ENCODE measurements at places on chromosomes 6 and 20.

DNA sequence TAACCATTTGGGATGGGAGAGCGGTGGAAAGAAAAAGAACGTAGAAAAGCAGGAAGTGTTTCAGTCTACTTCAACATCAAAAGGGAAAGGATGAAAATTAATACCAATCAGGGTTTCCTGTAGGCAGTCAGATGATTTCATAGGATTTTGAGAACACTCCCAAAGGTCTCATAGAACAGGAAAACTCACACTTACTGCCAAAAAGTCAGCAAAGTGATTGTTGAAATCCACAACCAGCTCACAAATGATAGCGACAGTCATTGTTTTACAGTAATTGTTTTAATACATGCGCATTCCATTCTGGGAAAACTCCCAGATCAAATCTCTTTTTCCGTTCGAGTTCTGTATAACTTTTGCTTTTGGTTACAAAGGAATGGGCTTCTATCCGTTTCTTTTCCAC is 5.3 kb upstream of the CNKSR3 start:
- no peak for DNase-seq

GRCh38 chr6:3693831-3694230 is 57.7 kb downstream of the PXDC1 start:
- DNase-seq, result no peak

- no peak for DNase-seq
Measured at GRCh38 chr6:132712366-132712765, 1.5 kb downstream of the VNN1 start.

GRCh38 chr6:158284007-158284875 is 28.0 kb upstream of the TULP4 start:
- peak; percentile 62 for DNase-seq

DNA sequence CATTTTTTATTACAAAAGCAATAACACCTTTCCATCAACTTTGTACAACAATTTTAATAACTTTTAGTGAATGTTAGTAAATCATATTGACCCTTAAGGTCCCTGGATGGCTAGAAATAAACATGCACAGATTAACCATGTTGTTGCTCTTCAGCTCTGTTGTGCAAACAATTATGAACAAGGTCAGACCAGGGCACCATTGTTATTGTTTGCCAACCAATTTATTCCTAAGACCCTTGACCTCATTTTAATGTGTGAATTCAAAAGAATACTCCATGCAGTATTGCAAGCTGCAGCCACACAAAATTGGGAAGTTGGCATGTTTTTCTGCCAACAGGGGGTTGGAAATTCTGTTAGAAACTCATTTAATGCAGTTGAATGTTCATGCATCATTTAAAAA is 426.6 kb upstream of the MAP3K7 start:
- no peak for DNase-seq

GRCh38 chr20:63495741-63496595 is 2.9 kb downstream of the EEF1A2 start:
- DNase-seq, result no peak

All from GM12864 (cell line).